Muscle of arm (tissue), 14 donors: ENCODE measurements at places on chromosomes 6 and 20. TPM values are rescaled to one million over a fixed set of nuclear protein-coding genes. Genes with fewer than 3 reads are reported as not detected.

CNR1 gene
- polyA plus RNA-seq = 0.76 TPM

EFCAB8 gene
- 0.05 TPM for polyA plus RNA-seq

PRICKLE4 gene
- 6.9 TPM for polyA plus RNA-seq

GRCh38 chr6:152701863-152702401, 4.2 kb downstream of the MYCT1 start:
- no peak for DNase-seq

DNA sequence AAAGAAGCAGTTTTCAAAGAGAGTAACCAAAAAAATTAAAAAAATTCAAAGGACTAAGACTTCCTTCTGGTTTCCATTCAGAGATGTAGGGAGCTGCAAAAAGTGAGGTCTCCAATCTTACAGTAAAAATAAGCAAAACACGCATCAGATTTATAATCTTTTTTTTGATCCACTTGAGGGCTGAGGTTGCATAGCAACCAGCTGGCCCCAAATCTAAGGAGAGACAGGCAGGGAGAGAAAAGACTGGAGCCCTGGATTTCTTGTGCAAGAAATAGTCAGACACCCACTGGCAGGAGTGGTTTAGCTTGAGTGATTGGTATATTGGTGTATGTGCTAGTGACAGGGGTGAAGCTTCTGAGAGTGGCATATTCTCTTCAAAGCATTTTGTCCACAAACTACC, 135.9 kb upstream of the FUT9 start:
- DNase-seq = no peak

- DNase-seq = no peak
Measured at GRCh38 chr6:170096191-170096802, 194.6 kb downstream of the DLL1 start.

GRCh38 chr6:21539621-21540100, 53.9 kb upstream of the SOX4 start:
- DNase-seq = no peak

DNA sequence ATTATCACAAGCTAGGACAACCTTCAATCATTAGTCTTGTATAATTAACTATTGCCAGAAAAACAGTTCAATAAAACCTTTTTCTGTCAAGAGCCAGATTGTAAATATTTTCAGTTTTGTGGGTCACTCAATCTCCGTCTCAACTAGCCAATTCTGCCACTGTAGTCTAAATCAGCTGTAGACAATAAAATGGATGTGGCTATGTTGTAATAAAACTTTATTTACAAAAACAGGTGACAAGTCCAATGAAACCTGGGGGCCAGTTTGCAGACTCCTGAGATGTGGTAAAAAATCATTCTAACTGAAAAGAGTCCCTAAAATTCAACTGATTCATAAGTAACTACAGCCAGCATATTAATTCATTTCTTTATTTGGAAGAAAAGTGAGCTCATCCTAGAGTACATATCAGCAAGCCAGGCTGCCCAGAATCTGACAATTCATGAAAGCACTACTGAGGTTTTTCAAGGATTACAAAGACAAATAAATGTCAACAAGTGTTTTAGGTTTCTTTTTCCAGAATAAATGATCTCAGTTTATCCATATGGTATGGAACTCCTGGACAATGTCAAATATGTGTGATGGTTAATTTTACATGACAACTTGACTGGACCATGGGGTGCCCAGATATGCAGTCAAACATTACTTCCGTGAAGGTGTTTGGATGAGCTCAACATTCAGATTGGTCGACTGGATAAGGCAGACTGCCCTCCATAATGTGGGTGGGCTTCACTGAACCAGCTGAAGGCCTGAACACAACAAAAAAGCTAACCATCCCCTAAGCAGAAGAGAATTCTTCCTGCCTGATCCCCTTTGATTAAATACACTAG, 15.3 kb downstream of the CEP85L start:
- no peak for DNase-seq

SCRT2 gene
- not detected for polyA plus RNA-seq

- DNase-seq = no peak
Measured at GRCh38 chr20:45440424-45440823, 24.5 kb downstream of the PIGT start.

OR2H2 gene
- 0.11 TPM for polyA plus RNA-seq

DNA sequence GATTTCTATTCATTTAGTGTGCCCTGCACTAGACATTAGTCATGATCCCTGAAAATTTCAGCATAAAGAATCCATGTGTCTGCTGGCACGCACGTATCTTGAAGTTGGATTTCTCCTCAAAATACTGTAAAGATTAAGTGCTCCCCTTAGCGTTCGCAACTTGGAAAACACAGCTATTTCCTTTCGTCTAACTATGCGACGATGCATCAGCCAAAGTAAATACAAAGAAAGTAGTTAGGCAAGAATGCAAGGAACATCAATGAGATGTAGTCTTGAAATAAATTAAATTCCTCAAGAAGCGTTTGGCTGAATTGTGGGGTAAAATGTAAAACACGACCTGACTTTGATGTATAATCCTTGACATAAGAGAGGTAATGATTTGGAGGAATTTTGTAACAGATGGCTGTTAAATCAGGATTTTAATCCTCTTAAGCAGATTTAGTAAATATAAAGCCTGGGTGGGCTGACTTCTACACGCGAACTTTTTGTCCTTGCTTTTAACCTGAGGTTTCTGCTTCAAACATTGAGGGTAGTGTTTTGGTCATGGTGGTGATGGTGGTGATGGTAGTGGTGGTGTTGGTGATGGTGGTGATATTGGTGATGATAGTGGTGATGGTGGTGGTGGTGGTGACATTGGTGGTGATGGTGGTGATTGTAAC, 88.2 kb downstream of the FOXF2 start:
- DNase-seq = peak; percentile 31

DNA sequence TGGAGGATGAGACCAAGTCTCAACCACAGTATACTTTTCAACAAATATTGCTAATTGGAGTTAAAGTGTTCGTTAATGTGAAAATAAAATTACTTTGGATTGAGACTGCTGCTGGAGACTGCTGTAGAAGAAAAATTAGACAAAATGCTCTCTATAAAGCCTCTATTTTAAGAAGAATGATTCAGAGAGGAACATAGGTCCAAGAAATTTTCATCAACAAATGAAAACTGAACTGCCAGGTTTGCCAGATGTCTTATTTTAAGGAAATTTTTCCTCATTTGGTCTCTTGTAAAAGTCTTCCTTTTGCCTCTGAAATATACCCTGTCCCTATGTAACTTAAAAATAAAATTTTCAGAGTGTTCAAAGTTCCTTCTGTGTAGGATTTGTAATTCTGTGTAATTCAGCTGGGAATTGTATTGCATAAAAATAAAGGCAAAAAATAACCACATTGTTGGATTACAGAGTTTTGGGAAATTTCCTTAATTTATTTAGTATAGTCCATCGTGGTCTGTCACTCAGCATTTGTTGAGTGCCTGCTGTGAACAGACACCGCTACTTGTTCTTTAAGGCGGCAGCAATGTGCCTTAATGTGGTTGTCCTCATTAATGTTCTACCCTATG, 27.4 kb downstream of the ANKS1A start:
- DNase-seq = peak; percentile 15

FNDC11 gene
- 0.14 TPM for polyA plus RNA-seq

GRCh38 chr20:21325296-21325695, 22.2 kb downstream of the XRN2 start:
- DNase-seq = no peak

SMOC2 gene
- 65.9 TPM for polyA plus RNA-seq

GRCh38 chr6:152540381-152540780, 96.8 kb downstream of the SYNE1 start:
- no peak for DNase-seq

TRIM10 gene
- polyA plus RNA-seq = 0.64 TPM

EMILIN3 gene
- 36.9 TPM for polyA plus RNA-seq

PPT2 gene
- polyA plus RNA-seq = 23.9 TPM

PDE10A gene
- polyA plus RNA-seq = 6.9 TPM

DNA sequence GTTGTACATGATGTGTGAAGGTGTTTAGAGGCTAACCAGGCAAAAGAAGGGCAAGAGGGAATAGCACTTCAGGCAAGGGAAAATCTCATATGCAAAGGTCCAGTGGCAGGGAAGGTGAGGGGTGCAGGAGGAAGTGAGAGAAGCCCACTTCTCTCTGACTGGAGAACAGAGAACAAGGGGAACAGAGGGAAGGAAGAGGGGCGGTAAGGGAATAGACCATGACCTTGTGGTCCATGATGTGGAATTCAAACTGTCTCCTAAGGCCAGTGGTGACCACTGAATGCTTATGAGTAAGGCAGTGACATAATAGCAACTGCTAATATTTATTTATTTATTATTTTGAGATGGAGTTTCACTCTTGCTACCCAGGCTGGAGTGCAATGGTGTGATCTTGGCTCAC, 20.6 kb upstream of the SLC9A8 start:
- no peak for DNase-seq

GPR6 gene
- polyA plus RNA-seq = not detected

TMEM151B gene
- 0.22 TPM for polyA plus RNA-seq

- DNase-seq = no peak
Measured at GRCh38 chr6:167472148-167472547, 147.3 kb downstream of the TTLL2 start.

VSTM2L gene
- polyA plus RNA-seq = 4.3 TPM

PTPRT gene
- polyA plus RNA-seq = 0.24 TPM

DNA sequence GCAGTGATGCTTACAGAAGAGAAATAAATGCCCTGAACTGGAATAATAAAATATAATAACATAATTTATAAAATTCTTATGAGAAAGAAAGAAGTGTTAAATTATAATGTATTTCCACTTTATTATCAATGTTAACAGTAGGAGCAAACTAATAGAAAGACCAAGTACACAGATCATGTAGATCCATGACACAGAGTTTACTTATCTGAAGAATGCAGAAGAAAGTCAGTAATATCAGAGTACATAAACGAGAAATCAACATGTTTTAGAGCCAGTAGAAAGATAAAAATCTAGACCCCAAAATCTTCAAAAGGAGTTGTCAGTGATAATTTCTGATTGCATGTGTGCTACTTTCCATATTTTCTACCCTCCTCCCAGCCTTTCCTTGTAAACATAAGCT, 334.8 kb upstream of the MANEA start:
- no peak for DNase-seq

GRCh38 chr6:34062815-34063214, 83.1 kb downstream of the GRM4 start:
- no peak for DNase-seq

SLC17A3 gene
- not detected for polyA plus RNA-seq

FAM83B gene
- polyA plus RNA-seq = not detected

ENPP1 gene
- 20.7 TPM for polyA plus RNA-seq

FABP7 gene
- polyA plus RNA-seq = 1.2 TPM

DNA sequence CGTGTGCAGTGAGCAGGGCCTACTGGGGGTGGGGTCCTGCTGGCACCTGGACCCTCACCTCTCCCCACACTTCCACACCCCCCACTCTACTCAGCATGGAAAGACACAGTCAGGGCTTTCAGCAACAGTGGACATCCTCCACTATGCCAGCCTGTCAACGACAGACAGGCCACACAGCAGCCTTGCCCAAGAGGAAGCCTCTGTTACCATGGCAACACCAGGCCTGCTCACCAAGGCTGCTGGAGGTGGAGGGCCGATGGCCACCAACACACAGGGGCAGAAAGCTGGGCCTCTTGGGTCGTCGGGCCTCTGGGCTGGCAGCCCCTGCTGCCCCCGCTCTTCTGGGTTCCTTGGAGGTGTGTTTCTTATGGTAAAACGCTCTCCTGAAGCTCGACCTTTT, 13.6 kb downstream of the BNIP5 start:
- DNase-seq = no peak

DNA sequence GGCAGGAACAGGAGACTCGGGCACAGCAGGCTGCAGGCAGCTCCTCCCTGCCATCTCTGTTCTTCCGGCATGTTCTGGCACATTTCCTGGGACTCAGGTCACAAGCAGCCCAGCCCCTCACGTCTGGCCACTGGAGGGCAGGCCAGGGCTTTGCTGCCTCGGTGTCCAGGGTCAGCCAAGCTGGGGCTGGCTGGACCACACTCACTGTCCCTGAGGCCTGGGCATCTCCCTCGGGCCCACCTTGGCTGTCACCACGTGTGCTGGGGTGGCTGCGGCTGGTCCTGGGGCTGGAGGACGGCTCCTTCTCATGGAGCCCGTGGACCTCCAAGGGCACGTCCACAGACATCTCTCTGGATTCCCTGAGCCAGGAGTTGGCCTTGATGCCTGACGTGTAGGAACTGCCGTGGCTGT, 18.5 kb downstream of the FRMD1 start:
- DNase-seq = peak; percentile 38
